ENCODE measurements at places on chromosomes 6 and 20. TPM values are rescaled to one million over a fixed set of nuclear protein-coding genes. Genes with fewer than 3 reads are reported as not detected.

GRCh38 chr6:144666781-144667180 lies 381.6 kb downstream of the UTRN start:
- no peak for DNase-seq

BMP2 gene
- not detected for total RNA-seq

GRCh38 chr6:43990627-43991619 lies 136.3 kb downstream of the MRPL14 start:
- no peak for DNase-seq

GRCh38 chr6:15147827-15148226 lies 98.0 kb upstream of the JARID2 start:
- DNase-seq = no peak

CHRNA4 gene
- not detected for total RNA-seq

GRCh38 chr6:3742076-3742425 lies 9.5 kb downstream of the PXDC1 start:
- DNase-seq = no peak

GRCh38 chr20:20946122-20946759 lies 159.9 kb downstream of the LINC00237 start:
- DNase-seq = no peak

GRCh38 chr6:16547587-16547986 lies 213.7 kb downstream of the ATXN1 start:
- DNase-seq = no peak

- DNase-seq = no peak
These were observed 3.5 kb downstream of the UQCC1 start for GRCh38 chr20:35408270-35408669.

DNA sequence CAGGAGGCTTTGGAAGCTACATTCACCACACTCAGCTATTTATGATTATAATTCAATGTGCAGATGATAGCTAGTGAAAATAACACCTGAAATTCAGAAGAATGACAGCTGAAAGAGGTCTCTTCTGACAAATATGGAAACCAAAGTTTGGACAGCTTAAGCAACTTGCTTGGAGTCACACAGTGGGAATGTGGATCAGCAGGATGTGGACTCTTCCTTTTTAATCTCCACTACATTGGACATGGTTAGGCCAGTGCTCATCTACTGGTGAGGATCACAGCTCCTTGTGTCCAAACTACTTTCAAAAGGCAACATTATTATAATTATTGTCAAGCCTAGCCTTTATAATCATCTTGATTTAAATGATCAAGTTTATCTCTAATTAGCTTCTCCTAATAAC lies 10.4 kb downstream of the TRAPPC3L start:
- no peak for DNase-seq

DNA sequence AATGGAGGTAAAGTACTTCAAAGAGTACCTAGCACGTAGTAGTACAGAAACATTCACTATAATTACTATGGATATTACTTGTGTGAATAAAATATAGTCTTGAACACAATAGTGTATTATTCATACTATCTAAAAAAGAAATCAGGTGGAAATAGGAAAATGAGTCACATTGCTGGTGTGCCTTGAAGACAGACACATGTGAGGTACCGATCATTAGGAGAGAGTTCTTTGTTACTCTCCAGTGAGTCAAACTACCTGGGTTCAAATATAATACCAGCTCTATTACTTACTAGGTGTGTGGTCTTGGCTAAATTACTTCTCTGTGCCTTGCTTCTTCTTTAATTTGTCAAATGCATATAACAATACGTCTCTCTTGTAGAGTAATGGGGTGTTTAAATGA lies 50.8 kb upstream of the BEND6 start:
- no peak for DNase-seq

DNA sequence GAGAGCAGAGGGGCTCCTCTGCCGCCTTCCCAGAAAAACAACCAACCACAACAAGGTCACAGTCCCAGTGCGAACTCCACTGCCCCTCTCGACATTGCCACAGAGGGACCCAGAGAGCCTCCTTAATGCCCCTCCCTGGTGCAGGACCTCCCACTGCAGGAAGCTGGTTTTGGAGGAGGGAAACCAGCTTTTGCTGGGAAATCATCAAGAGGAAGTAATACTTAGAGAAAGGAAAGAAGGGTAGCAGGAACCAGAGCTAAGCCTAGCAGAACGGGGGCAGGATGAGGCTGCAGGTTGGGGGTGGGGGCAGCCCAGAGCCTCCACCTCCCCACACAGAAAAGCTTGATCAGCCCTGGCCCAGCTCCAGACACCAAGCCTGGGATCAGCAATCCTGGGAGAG lies 37.7 kb upstream of the SIRPA start:
- DNase-seq = no peak

DNA sequence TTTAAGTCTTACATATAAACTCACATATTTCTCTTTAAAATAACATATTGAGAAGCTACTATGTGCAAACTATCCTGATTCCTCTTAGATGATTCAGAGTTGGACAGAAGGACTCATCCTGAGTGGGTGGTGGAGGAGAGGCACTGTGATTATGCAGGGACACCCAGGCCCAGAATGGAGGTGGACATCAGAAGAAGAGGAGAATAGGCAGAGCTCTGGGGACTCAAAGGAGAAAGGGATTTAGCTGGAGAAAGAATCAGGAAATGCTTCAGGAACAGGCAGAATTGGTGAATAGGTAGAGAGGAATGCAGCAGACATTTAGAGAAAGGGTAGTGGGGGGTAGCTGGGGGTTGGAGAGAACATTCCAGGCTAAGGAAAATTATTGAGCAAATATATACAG lies 17.4 kb downstream of the RCAN2 start:
- no peak for DNase-seq
